ENCODE measurements at places on chromosomes 5 and 9.

- DNase-seq: no peak
Observed at GRCh38 chr5:113510836-113511451, 2.5 kb upstream of the YTHDC2 start.

- no peak for DNase-seq
Observed at GRCh38 chr5:149838881-149839739, 105.5 kb downstream of the PDE6A start.

DNA sequence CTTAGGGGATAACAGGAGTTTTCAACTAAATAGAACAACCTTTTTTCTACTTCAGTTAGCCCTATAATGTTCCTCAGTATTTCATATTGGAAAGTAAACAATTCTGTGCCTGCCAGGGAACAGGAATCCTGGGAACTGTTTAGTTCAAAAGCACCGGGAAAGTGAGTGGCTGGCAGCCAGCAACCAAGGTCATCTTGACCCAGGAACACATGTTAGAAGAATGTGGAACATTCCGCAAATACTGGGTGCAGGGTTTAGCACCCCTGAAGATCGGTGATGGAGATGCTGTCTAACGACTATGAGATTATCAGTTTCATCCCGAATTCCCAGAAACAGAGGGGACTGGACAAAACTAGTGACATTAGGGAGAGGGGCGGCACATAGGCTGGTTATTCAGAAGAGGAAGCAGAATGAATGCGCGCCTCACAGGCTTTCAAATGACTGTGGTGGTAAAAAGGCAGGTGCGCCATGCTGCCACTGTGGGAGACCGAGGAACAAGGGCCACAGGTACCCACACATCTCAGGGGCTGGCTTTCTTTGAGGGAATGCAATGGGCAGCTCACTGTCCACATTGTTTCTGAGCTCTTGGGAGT is 51.2 kb downstream of the IPPK start:
- DNase-seq: no peak

GRCh38 chr5:16427587-16427986 is 38.0 kb downstream of the ZNF622 start:
- no peak for DNase-seq

DNA sequence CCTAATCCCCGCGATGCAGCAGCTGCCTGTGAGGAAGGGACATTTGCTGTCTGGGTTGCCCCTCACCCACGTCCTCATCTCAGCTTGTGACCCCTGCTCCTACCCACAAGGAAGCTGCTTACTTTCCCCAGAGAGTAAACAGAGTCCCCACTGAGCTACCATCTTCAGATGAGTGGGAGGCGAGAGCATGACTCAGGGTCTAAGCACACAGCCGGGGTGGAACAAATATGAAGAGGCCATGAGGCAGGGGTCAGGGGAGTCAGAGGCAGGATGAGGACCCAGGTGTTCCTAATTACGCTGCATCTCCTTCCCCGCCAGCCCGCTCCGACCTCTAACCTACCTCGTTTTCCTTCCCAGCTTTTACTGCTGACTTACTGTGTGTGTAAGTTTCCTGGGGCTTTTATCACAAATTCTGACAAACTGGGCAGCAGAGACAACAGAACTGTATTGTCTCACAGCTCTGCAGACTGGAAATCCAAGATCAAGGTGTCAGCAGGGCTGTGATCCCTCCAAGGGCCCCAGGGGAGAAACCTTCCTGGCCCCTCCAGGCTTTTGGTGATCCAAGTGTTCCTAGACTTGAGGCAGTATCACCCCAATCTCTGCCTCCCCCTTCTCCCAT is 94.0 kb upstream of the DNAH5 start:
- no peak for DNase-seq

Measured in forelimb muscle (tissue), 1 donor.